Stimulated activated CD4-positive, alpha-beta T cell treated with anti-CD3 and anti-CD28 coated beads, Interleukin-12 subunit alpha, Interleukin-12 subunit beta, amount 100 ng/mL, for 24 hours (primary cell): ENCODE measurements at places on chromosomes 5 and 9.

- DNase-seq: no peak
Observed at GRCh38 chr5:141632650-141633049, 4.0 kb downstream of the HDAC3 start.

- DNase-seq: no peak
Observed at GRCh38 chr9:137077010-137077747, at the start of gene UAP1L1. TSS of gene UAP1L1 (plus strand) at chr9:137077517. CDS start at chr9:137077533, 16 bp downstream.

DNA sequence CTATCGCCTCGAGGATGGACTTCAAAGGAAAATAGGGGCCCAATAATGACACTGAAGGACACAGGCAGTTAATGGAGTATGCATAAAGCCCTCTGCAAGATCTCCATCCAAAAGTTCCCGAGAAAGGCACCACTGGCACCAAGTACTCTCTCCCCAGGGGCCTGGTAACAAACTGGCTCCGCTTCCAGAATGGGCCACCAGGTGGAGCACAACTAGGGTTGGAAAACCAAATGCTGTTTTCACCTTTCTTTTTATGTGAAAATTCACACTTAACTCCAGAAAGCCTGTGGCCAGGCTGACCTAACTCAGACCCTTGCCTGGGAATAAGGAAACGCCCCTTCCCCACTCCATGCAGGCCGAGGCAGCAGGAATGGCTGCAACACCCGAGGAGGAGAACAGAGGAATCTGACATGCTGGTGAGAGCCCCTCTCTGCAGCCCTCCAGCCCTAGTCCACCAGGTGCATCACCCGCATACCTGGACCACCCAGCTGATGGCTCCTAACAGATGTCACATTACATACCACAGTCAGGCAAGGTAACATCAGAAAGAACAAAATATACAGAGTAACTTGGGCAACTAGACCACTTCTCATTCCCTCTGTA, 42.8 kb downstream of the CAMSAP1 start:
- peak; percentile 78 for DNase-seq

DNA sequence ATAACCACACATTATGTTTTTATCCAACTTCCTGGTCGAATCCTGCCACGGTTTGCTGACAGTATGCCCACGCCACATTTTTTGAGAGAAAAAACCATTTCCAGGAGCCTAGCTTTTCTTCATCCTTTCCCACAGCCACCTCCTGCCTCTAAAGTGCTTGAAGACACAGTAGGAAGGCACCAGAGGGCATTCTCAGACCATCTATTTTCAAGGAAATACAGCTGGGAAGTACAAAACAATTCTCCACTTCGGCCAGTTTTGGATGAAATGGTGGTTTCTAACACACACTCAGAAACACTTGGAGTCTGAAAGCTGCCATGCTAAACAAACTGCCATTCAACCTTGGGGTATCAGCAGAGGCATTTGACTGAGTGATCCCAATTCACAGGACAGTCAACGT, 86.3 kb upstream of the RPS23 start:
- DNase-seq: no peak

GRCh38 chr9:117906763-117907162, 202.6 kb downstream of the TLR4 start:
- DNase-seq: no peak

GRCh38 chr9:70031141-70031545, 12.5 kb upstream of the MAMDC2 start:
- DNase-seq: no peak

GRCh38 chr5:995318-995717, 13.3 kb upstream of the NKD2 start:
- no peak for DNase-seq

DNA sequence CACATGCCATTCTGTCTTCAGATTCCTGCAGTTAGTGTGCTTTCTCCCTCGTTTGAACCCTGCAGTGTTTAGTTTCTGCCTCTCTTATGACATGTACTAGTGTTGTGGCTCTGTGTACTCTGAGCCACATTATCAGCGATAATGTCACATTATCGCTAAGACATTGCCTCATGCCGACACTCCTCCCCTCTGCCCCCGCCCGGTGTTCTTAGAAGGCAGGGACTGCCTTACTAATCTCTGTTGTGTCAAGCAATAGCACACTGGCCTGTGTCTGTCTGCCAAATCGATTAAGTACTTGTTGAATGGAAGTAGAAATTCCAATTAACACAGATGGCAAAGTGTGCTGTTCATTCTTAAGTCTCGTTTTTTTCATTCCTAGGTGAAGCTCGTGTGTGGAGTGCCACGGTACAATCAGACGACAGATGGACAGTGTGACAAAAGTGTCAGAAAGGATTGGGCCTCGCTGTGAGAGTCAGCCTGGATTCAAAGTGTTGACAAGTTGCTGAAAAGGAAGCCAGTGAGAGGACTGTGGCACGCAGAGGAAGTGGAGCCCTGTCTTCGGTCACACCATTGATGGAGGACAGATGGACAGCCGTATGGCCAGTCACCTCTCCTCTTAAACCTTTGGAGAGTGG, 10.5 kb downstream of the PIK3R1 start:
- DNase-seq: no peak

DNA sequence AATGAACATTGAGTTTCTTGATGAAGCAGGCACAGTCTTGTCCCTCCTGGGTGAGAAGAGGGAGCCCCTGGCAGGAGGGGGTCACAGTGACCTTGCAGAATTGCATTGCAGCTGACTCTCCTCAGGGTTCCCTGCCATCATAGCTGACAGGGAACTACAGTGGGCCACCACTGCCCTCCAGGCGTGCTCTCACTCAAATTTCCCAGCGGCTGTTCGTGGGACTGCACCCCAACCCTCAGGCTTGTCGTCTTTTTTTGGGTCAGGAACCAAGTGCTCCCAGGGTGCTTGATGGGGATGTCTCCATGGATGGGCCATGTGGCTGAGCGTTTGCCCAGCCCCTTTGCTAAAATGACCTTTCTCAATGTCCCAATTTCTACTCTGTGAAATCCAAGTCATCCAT, 215.8 kb downstream of the MELK start:
- no peak for DNase-seq

DNA sequence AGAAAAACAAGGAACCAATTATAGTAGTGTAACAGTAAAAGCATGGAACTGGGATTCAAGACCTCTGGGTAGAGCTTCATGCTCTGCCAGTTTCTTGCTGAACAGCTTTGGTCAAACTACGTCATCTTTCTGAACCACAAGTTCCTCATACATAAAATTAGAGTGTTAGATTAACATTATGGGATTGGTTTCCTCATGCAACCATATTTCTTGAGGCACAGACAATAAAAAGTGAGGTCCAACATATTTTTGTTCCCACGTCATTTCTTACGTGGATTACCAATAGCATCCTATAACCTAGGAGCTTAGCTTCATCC, 354.8 kb downstream of the TMEM232 start:
- no peak for DNase-seq

- no peak for DNase-seq
Observed at GRCh38 chr9:88270413-88270812, 117.8 kb upstream of the SPIN1 start.

DNA sequence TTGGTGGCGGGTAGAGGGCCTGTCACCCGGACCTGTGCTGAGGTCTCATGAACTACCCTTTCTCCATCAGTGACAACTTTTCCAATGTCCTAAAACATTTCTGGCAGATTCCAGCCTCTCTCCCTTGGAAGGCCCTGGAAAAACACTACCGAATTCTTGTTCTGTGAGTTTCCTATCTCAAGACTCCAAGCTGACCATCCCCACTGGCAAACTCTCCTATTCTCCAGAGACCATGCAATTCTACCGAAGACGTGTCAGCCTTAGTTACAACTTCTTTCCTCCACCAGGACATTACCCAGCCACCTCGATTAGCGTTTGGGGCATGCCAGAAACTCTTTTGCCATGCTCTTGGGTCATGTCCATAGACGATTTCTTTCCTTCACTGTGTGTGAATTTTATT, 26.8 kb upstream of the GABRP start:
- DNase-seq: no peak

GRCh38 chr5:122719991-122720746, 54.7 kb upstream of the SNX2 start:
- DNase-seq: no peak

- no peak for DNase-seq
Observed at GRCh38 chr9:105444130-105444529, 3.7 kb upstream of the FSD1L start.

DNA sequence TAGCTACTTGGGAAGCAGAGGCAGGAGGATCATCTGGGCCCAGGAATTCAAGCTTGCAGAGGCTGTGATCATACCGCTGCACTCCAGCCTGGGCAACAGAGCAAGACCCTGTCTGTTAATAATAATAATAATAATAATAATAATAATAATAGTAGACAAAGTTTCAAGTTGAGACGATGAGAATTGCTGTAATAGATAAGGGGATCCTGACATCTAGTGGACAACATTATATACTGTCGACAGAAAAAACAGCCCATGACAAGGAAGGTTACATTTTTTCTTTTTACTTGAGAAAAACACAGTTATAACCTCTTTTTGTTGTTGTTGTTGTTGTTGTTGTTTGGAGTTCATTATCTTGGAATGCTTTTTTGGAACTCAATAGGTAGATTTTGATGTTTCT, 35.3 kb downstream of the NDFIP1 start:
- no peak for DNase-seq

GRCh38 chr5:109830955-109831502, 141.3 kb downstream of the MAN2A1 start:
- DNase-seq: no peak
